HTR-8/SVneo (cell line): ENCODE measurements at places on chromosomes 4 and X.

- DNase-seq, result no peak
These were observed 204.5 kb downstream of the SLC7A11 start for GRCh38 chr4:138037696-138038095.

DNA sequence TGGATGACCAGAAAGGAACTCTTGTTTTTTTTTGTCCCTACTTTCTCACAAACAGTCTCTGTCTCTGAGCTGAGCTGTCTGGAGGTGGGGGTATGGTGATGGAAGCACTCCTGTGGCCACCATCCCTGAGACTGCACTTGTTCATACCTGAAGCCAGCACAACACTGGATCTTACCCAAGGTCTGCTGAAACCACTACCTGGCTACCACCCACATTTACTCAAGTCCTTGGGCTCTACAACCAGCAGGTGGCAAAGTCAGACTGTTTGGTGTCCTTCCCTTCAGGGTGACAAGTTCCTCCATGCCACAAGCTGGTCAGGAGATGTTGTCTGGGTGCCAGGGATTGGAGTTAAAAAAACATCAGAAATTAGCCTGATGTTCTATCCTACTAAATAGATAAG, 89.7 kb downstream of the NEXMIF start:
- DNase-seq, result no peak

GRCh38 chrX:572538-573124, 58.0 kb upstream of the SHOX start:
- no peak for DNase-seq

DNA sequence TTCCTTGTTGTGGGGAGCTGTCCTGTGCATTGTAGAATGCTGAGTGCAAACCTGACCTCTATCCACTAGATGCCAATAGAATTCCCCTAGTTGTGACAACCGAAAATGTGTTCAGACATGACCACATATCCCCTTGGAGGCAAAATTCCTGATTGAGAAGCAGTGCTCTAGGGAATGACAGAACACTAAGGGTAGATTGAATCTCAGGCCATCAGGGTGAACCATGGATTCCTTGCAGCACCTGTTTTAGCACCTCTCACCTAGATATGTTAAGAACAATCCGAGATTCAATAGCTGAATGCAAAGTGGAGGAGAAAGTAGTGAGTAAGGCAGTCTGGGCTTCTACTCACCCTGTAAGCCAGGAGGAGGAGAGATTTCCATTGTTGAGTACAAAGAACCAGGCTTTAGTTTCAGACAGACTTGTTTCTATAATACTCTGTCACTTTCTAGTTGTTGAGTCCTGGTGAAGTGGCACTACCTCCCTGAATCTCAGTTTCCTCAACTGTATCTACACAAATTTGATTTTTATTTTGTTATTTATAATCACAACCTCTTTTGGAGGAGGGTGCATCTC, 111.0 kb upstream of the RAP2C start:
- DNase-seq, result no peak

DNA sequence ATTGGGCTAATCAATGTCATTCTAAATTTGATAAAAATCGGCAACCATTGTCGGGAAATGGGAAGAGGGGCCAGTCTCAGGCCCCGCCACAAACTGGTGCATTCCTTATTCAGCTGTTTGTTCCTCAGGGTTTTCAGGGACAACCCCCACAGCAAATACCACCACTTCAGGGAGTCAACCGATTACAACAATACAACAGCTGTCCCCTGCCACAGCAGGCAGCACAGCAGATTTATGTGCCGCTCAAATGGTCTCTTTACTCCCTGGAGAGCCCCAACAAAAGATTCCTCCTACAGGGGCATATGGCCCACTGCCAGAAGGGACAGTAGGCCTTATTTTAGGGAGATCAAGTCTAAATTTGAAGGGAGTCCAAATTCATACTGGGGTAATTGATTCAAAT, 61.8 kb downstream of the ZNF732 start:
- no peak for DNase-seq

GRCh38 chrX:103782640-103783039, 6.0 kb downstream of the PLP1 start:
- no peak for DNase-seq

DNA sequence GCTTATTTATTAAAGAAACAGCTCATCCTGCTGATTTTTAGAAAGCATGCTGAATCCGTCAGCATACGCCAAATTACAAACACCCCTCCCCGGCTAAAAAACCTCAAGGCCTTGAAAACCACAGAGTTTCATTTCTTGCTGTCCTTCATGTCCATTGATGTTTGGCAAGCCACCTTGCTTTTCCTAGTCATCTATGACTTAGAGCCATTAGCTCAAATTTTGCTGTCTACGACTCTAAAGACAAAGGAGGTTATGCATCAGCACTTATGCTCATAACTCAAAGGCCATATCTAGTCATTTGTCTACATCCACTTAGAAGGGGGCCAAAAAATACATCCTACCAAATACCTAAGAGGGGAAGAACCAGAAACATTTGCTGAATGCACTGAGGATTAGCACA, 925.1 kb downstream of the PCDH7 start:
- DNase-seq, result no peak

GRCh38 chr4:141241986-141242385, 21.3 kb downstream of the ZNF330 start:
- no peak for DNase-seq

DNA sequence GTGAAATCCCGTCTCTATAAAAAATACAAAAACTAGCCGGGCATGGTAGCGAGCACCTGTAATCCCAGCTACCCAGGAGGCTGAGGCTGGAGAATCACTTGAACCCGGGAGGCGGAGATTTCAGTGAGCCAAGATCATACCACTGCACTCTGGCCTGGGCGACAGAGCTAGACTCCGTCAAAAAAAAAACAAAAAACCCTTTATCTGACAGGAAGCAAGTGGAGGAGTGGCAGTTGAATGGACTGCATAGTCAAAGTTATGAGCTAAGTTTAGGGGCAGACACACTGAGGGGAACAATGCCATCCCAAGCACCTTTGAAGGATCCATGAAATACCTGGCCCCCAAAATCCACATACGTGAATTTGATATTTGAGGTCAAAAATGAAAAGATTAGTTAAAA, 7.5 kb upstream of the HPGDS start:
- DNase-seq, result no peak

GRCh38 chrX:52839137-52839536, 28.1 kb downstream of the XAGE5 start:
- no peak for DNase-seq

DNA sequence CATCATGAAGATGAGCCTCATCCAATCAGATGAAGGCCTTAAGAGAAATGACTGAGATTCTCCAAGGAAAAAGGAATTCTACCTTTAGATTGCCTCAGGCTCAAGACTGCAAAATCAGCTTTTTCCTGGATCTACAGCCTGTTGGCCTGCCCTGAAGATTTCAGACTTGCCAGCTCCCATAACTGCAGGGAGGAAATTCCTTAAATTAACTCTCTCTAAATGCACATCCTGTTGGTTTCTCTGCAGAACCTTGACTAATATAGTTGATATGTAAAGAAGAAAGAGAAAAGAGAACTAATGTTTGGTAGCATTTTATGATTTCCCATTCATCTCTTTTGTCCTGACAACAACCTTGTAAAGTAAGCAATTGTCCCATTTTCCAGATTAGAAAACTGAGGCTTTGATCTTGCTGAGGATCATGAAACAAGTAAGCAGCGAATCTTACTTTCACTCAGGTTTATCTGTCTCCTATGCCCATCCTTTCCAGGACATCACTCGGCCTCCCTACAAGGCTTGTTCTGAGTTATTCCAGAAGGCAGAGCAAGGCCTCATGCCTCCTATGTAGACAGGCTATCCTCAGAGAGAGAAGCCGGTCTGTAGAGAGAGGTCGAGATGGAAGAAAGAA, 115.0 kb upstream of the LDB2 start:
- DNase-seq, result no peak

GRCh38 chr4:39823191-39823590, 125.3 kb downstream of the UBE2K start:
- no peak for DNase-seq

- no peak for DNase-seq
These were observed 52.9 kb downstream of the TMEM150C start for GRCh38 chr4:82508806-82509428.

DNA sequence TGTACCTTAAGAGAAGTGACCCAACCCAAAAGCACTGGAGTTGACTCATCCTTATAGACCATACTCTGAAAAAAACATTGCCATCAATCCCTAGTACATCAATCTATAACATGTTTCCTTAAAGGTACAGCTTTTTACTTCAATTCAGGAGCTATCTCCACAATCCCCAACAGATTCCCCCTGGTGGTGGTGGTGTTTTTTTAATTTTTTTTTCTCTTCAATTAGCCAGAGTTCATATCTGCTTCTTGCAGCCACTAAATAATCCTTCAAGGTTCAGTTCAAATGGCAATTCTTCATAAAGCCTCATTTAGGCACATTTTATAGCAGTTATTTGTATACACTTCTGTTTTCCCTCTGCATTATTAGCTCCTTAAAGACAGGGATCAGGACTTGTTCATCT, 60.7 kb upstream of the KDR start:
- no peak for DNase-seq

DNA sequence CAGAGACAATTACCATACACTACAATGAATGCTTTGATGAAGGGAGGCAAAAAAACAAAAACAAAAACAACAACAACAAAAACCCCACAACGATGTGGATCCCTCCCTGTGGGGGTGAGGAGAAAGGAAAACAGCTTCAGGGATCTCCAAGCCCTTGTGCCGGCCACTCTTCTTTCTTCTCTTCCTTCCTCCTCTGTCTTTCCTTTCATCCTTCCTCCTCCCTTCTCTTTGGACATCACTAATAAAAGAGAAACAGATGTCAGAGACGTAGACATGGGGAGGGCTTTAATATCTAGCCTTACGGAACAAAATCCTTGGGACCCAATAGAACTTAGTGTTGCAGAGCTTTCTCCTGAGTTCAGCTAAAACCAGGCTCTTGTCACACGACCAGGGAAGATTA, 18.8 kb upstream of the STX18 start:
- no peak for DNase-seq

DNA sequence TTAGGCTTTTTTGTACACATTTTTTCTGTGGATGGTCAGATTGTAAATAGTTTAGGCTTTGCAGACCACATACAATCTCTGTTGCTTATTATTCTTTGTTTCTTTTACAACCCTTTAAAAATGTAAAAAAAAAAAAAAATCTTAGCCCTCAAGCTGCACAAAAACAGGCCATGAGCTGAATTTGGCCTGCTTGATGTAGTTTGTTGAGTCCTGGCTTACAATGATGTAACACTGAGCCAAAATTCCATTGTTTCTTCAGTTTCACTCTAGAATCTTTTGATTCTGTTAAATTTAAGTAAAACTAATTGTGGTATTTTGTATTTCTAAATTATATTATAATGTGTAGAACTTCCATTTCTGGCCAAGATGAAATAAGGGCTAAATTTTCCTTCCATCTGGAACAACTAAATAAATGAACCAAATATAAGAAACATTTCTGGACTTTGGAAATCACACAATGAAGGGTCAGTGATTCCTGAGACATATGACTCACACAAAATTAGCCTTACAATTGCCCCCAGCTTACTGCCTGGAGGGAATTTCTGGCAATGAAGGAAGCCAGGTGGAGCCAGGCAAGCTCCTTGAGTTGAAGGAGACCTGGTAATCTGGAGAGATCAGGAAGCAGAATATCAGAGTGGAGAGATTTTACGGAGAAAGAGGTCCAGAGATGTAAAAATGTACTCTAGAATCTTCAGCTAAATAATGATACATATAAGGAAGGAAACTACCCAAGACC, 29.8 kb downstream of the IQCM start:
- no peak for DNase-seq

DNA sequence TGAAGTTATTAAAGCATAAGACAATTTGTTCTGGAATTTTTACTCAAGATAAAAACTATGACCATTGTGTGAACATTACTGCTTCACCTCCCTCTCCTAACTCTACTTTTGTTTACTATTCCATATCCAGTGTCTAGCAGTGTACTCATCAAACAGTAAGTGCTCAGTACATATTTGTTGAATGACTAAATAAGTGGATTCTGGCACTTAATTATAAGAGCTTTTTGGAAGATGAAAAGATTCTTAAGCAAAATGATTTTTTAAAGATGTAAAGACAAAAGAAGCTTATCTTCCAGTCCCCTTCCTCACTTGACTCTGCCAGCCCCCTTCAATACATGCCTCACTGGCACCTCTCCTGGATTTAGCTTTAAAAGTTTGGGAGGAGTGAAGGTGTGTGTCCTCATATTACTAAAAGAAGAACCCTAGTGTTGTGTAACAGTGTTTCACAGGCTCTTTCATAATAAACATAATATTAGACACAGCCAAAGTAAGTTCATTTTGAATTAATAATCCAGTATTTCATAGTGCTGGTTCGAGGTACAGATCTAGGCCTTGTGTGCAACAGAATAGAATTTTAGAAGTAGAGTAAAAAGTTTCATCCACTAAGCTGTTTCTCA, 53.0 kb downstream of the GAB1 start:
- no peak for DNase-seq

GRCh38 chr4:154927126-154927680, 146.1 kb downstream of the RBM46 start:
- DNase-seq, result no peak

GRCh38 chr4:43471950-43472349, 579.4 kb downstream of the GRXCR1 start:
- DNase-seq, result no peak

- DNase-seq, result no peak
These were observed 64.7 kb downstream of the RBM47 start for GRCh38 chr4:40564815-40565483.

GRCh38 chr4:126182786-126183185, 868.0 kb downstream of the FAT4 start:
- no peak for DNase-seq

GRCh38 chrX:19776753-19777152, 110.6 kb downstream of the SH3KBP1 start:
- no peak for DNase-seq

GRCh38 chr4:128776794-128777216, 32.7 kb upstream of the JADE1 start:
- peak; percentile 73 for DNase-seq

DNA sequence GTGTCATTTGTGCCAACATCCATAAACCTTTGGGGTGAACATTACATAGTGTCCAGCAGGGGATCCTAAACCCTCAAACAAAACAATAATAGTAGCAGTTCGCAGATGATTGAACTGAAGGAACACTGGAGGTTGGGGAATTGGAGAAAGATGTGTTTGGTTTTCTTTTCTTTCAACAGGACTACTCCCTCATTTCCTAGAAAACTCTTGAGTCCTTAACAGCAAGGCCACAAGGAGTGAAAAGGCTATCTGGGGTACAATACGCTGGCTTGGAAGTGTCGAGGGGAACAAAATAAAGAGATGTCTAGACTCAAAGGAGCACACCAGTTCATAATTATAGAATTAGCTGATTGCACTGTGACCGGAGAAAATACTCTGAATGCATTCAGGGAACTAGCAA, 72.1 kb downstream of the IDS start:
- DNase-seq, result no peak

GRCh38 chr4:86280246-86280645, 79.6 kb downstream of the MAPK10 start:
- no peak for DNase-seq

- no peak for DNase-seq
These were observed 397.2 kb downstream of the FAM47B start for GRCh38 chrX:35339796-35340195.

DNA sequence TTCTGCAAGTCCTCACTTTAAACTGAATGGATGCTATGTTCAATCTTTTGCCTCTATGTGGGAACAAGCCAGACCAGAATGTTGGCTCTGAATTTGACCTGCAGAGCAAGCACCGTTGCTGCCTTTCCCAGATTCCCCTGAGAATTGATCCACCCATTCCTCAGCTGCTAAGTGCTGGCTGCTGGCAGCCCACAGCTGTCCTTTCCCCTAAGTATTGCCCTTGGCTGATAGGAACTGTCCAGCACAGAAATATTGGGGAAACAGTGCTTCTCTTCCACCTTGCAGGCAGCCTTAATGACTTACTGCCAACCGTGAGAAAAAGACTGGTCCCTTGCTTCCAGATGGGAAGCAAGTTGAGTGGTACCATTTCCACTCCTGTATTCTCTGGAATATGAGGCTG, 475.9 kb downstream of the PDHA2 start:
- DNase-seq, result no peak
